ENCODE measurements at places on chromosomes 1 and 21.

DNA sequence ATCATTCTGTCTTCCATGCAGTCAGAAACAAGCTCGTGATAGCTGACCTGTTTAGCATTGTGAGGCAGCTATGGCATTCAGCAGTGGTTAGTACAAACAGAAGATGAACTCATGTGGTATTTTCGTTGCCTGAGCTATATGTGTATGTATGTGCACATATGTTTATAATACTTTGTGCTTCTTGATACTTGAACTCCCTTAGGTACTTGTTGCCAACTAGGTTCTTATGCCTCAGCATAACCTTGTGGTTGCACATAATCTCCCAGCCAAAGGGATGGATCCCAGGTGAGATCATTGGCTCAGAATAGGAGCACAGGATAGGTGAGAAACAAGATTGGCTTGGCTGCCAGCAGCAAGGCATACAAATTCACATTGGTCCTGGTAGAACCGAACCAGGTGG is 86.1 kb downstream of the VPS26C start:
- no peak for DNase-seq

GRCh38 chr1:5927506-5928370 is 64.5 kb downstream of the NPHP4 start:
- DNase-seq = no peak

DNA sequence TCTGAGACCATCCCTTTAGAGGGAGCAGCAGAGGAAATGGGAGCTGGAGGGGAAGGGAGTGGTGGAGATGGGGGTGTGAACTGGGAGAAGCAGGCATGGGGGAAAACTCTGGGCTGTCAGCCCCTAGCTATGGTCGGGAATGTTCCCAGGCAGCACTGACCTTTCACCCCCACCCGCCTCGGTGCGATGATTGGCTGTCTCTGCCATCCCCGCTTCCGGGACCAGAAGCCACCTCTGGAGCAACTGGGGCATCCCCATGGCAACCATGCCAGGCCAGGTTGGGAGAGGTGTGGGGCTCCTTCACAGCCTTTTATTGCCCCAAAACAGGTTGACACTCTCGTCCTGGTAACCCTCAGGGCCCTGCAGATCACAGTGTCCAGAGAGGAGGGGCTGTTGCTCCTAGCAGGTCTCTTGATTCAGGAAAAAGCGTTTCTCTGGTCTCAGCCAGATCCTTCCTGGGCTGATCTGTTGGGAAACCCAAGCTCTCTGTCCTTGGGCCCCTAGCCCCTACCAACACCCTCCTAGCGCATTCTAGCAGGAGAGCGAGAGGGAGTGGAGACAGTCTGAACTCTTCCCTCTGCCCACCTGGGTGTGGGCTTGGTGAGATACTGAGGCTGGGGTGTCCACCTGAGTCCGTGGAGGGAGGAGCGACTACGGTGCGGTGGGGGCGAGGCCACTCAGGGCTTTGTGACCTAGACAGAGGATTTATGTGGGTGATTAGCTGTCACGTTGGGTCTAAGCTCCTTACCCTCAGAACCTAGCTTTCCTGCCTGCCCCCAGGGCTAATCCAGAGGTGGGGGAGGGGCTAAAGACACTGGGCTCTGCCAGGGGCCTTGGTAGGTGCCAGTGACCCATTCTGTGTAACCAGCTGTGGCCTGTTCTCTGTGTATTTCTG is 12.2 kb upstream of the SLC6A9 start:
- DNase-seq = no peak

DNA sequence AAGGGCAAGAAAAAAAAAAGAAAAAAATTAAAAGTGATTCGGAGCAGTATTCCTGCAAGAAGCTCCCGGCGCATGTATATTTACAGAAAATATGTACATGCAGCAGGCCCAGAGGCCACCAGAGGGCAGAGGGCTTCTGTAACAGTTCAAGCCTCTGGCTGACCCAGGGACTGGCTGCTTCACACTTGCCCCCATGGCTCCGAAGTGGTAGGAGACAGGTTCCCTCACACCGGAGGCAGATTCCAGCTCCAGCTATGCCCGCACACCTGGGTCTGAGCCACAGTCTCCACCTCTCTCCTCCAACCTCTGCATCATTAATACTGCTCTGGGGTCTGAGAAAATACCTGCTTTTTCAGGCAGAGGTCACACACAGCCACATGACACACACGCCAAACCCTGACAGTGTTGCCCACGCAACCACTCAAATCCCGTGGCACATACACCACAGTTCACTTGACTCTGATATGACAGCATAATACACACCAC is 2.2 kb upstream of the ARHGAP30 start:
- DNase-seq = no peak

DNA sequence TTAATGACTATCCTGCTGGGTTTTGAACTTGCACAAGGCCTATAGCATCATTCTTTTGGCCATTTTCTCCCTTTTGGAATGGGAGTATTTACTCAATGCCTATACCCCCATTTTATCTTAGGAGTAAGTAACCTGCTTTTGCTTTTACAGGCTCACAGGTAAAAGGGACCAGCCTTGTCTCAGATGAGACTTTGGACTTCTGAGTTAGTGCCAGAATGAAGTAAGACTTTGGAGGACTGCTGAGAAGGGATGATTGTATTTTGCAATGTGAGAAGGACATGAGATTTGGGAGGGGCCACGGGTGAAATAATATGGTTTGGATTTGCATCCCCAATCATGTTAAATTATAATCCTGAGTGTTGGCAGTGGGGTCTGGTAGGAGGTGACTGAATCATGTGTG is 212.7 kb downstream of the FAF1 start:
- no peak for DNase-seq

- DNase-seq = no peak
These were observed 744.1 kb upstream of the CHRM3 start for GRCh38 chr1:238642231-238642630.

- no peak for DNase-seq
These were observed 44.5 kb downstream of the TSEN15 start for GRCh38 chr1:184096005-184096404.

GRCh38 chr21:45130324-45130774 is 56.0 kb downstream of the ADARB1 start:
- no peak for DNase-seq

GRCh38 chr1:170407138-170407537 is 124.8 kb upstream of the GORAB start:
- no peak for DNase-seq

DNA sequence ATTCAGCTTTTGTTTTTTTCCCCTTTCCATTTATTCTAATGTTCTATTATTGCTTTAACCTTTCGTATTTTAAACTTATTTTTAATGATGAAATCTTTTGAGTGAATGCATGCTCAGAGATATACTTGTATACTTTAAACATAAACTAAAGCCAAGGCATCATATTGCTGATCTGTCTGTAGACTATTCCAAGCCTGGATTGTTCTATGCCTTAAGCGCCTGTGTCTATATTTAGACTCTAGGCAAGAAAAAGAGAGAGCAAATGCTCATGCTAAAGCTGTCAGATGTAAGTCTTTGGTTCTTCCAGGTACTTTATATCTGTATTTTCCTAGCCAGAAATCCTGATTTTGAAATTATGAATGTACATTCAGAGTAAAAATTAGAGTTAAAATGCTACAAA is 14.4 kb downstream of the SH3GLB1 start:
- DNase-seq = no peak

DNA sequence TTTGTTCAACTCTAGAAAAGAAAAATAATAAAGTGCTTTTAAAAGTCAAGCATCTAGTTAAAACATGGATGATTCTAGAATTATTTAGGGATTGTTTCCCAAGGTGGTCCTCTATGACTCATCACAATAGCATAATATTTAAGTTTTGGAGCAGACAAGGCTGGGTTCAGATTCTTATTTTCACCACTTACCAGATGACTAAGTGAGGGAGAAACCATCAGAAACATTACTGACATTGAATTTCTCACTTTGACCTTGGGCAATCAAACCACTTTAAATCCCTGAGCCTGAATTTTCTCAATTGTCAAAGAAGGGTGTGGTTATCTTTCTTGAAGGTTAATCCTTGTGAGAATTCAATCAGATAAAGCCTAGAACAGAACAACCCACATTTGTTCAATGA is 102.5 kb upstream of the PTGFR start:
- DNase-seq = no peak

- DNase-seq = no peak
These were observed 268.2 kb upstream of the FOXD3 start for GRCh38 chr1:63054184-63054583.

GRCh38 chr1:226342656-226343055 is 33.7 kb upstream of the LIN9 start:
- no peak for DNase-seq

DNA sequence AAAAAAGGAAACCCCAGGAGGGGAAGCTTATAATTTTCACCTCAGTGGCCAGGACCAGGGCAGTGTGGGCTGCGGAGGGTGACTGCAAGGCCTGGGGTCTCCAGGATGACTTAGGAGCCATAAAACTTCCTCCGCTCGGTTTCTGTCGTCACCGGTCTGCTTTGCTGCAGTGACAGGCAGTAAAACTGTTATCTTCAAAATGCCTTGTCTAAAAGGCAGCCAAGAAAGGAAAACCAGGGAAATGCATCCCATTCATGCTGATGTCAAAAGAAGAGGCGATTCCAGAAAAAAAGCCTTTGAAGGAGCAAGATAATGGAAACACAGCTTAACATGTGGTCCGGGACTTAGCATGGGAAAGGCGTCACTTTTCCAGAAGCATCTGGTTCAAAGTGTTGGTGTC is 42.0 kb downstream of the COL6A1 start:
- no peak for DNase-seq

DNA sequence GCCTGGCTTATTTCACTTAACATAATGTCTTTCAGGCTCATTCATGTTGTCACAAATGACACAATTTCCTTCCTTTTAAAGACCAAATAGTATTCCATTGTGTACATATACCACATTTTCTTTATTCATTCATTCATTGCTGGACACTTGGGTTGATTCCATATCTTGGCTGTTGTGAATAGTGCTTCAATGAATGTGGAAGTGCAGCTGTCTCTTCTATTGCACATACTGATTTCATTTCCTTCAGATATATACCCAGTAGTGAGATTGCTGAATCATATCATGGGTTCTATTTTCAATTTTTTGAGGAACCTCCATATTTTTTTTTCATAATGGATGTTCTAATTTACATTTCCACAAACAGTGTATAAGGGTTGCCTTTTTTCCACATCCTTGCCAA is 38.6 kb upstream of the WLS start:
- no peak for DNase-seq

DNA sequence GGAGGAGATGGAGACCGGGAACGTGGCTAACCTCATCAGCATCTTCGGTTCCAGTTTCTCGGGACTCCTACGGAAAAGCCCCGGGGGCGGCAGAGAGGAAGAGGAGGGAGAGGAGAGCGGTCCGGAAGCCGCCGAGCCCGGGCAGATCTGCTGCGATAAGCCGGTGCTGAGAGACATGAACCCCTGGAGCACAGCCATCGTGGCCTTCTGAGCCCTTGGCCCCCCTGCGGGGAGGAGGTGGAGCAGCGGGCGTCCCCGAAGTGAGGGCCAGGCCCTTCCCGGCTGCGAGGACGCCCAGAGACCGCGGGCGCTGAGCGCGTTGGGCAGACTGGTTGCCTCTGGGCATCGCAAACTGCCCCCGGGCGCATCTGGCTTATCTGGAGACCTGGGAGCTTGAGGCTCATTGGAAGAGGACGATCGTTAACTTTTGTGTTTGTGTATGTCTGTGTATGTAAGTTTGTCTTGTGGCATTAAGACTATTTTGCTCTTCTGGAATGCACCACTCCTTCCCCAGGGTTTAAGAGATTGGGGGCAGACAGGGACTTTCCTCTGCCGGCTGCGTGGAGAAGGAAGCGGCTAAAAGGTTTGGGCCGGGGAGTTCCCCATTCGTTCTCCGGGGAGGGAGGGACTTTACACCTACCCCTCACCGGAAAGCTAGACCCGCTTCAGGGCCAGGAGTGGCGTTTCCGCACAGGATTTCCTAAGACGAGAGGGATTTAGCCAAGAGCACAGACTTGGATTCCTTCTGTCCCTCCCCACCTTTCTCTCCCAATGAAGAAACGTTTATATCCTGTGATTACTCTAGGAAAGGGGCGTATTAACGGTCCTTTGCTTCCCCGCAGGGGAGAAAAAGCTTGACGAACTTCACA is 1.4 kb downstream of the IER5 start:
- peak; percentile 34 for DNase-seq

- DNase-seq = no peak
These were observed 20.9 kb upstream of the RGL1 start for GRCh38 chr1:183783767-183784637.

DNA sequence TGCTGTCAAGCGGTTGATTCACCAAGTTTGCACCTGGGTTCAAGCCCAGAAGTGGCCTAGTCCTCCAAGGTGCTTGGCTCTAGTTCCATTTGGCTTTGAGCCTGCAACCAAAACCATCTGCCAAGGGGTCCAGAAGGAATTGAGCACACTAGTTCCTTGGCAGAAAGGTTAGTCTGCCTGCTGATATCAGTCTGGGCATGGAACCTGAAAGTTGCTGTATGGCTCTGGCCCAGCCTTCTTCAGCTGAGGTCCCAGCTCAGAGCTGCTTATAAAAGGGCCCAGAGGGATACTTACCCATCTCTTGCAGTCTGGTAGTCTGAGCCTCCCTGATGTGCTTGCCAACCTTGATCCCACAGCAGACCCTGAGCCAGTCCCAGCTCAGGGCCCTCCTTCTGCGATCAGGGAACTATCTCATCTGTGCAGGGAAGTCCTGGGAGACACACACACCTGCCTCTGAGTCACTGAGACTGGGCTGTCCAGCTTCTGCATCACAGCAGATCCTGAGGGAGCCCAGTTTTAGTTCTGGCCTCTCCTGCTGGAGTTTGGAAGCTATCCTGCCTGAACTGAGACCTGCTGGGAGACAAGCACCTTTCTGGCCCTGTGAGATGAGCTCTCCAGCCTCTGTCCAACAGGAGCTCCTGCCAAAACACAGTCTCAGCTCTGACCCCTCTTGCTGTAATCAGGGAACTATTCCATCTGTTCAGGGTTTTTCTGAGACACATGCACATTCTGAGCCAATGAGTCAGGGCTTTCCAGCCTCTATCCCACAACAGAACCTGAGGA is 75.8 kb downstream of the CTH start:
- no peak for DNase-seq

DNA sequence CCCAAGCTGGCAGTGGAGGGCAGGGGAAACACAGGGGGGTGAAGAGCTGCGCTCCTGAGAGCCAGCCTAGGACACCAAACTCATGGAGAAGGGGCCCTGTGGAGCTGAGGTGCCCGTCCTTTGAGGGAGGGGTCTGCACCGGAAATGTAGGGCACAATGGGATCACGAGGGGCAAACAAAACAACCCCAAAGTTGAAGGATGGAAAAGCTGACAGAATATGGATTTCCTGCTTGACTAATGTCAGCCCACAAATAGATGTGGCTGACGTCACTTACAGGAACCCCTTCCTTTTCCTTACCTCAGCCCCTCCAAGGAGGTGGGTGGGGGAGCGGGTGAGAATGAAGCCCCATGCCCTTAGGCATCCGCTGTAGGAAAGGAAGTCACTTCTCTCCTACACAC is 110.9 kb downstream of the KCNN3 start:
- no peak for DNase-seq

GRCh38 chr1:195791796-195792195 is 816.4 kb downstream of the KCNT2 start:
- DNase-seq = no peak

GRCh38 chr1:205936846-205937586 is 6.2 kb downstream of the SLC26A9 start:
- no peak for DNase-seq

GRCh38 chr1:59481881-59482505 is 185.1 kb downstream of the FGGY start:
- DNase-seq = no peak

Data from activated CD4-positive, CD25-positive, alpha-beta regulatory T cell (primary cell).